ENCODE measurements at places on chromosomes 1 and 21.

GRCh38 chr1:178353524-178353923 is 143.2 kb downstream of the CLEC20A start:
- DNase-seq, result no peak

DNA sequence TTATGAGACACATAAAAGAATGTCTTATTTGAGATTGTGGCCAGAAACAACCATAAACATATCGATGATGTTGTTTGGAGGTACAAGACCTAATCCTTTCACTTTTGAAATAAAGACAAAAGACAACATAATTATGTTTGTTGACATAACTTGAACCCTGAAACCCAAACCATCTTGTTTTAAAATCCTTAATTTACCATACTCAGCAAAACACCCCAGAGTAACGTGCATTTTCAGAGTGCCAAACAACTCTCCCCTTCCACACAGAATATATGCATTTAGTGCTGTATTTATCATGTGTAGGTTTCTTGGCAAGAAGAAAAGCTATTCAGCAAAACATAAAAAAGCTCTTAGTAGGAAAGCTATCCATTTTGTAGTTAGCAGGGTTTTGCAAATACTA is 17.5 kb downstream of the SIM2 start:
- DNase-seq, result no peak

DNA sequence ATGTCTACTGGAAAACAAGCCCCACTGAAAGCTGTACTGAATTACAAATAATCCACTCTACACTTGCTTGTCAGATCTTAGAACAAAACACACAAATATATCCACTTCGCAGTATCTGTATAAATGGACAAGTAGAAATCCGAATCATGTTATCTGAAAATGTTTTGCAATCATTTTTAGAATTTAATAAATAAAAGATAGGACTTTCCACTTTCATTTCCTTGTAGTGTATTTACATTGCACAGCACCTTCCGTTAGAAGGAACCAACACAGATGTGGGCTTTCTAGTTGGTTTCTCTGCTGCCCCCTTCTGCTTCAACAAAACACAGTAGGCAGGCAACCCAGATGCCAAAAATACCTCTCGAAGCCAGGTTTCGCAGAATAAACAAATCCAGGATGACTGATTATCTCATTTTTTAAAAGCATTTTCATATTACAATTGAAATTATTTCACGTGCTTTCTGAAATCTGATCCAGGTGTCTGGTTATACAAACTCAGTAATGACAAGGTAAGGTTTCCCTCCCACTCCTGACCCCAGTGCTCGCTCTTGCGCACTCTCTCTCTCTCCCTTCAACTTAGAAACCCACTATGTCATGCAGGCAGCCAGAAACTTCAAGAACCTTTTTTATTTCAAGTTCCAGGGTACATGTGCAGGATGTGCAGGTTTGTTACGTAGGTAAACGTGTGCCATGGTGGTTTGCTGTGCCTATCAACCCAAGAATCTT is 389.9 kb downstream of the SMYD3 start:
- peak; percentile 46 for DNase-seq

- peak; percentile 44 for DNase-seq
These were observed 28.6 kb downstream of the GFI1 start for GRCh38 chr1:92458146-92458545.
